ENCODE measurements at places on chromosomes 13 and 19. TPM values are rescaled to one million over a fixed set of nuclear protein-coding genes. Genes with fewer than 3 reads are reported as not detected.

The CNFN gene
- total RNA-seq, result not detected

The CKM gene
- not detected for total RNA-seq

The GARIN5A gene
- not detected for total RNA-seq

The CBARP gene
- total RNA-seq, result 4.2 TPM

The MIA gene
- total RNA-seq, result not detected

The ZNF112 gene
- 9.1 TPM for total RNA-seq

The ADPRHL1 gene
- total RNA-seq, result 2.3 TPM

The C19orf73 gene
- total RNA-seq, result 0.36 TPM
